ENCODE measurements at places on chromosomes 7 and 10.

DNA sequence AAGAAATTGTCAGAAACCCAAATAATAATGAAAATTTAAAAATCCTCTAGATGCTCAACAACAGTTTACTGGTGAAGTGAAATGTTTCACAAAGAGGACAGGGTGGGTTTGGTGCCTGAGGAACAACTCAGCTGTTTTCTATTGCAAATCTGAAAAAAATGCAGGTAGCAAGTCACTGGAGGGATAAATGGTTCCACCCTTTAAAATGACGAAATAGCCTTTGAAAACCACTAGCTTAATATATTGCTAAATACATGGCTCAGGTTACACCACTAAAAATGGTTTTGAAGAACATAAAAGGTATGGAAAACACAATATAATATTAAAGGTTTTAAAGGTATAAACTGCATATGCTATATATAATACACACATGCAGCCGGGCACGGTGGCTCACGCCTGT is 69.5 kb downstream of the LMBR1 start:
- no peak for DNase-seq

DNA sequence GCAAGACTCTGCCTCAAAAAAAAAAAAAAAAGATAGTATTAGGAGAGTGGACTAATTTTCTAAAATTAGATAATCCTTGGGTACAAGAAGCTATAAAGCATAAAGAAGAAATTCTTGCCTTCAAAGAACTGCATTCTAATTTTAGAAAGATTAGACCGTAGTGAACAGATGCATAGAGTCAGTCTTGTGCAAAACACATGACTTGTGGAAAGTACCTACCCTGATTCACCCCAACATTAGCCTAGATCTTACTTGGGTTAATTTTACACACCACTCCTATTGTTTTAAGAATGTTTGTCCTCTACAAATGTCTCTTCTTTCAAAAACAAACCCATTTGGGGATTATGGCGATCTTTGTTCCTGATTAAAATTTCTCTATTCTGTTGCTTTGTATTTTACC is 38.9 kb upstream of the SP8 start:
- DNase-seq: no peak

DNA sequence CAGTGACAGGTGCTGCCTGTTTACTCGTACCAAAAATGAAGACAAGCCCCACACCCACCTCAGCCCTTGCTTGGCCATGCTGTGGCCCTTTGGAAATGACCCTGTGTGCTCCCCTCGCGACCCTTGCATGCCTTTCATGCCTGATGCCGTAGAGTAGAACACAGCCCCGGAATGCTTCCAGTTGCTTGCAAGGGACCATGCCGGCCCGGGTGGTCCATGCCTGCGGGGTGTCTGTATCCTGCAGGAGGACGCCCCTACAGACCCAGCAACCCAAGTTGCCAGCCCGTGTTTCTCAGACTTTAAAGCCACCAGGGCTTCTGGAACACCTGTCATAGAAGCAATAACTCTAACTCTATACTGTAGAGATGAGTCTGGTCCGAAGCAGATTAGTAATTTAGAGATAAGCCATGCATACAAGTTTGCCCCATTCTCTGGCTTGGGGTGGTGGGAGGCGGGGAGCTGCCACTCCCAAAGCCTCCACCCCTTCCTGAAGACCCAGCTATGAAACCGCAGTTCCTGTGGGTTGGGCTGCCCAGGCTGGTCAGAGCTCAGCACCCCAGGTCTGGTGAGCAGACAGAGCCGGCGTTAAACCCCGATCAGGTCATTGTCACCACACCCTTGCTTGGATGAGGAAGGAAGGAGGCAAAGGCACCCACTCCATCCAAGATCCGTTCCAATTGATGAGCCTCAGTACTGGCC is 143.5 kb downstream of the ADCY1 start:
- DNase-seq: no peak

DNA sequence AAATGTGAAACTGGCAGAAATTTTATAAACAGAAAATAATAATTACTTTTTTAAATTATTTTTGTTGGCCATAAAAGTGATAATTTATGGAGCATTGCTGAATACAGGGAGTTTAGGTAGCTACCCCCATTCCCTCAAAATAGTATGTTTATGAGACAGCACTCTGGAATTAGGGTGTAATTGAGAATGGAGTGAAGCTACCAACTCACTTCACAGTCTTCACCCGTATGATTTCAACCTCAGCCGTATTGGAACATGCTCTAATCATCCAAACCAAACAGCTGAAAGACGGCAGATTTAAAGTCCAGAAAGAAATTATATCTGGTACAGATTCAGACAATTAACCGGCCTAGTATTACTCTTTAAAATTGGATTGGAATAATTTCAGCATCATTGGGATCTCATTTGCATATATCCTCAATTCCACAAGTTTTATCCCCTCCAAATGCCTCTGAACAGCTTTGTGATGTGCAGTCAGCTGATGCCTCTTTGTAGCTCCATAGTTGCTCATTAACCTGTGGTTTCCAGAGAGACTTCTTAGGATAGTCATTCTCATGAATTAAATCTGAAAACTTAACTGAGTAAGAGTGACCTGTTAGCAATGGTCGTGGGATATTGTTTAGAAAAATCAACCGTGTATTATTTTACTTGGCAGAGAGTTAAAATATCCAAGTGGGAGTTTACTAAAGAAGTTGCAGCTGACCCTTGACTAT is 59.1 kb upstream of the GJD4 start:
- no peak for DNase-seq

- no peak for DNase-seq
Observed at GRCh38 chr7:108132551-108133265, 2.5 kb upstream of the LAMB4 start.

DNA sequence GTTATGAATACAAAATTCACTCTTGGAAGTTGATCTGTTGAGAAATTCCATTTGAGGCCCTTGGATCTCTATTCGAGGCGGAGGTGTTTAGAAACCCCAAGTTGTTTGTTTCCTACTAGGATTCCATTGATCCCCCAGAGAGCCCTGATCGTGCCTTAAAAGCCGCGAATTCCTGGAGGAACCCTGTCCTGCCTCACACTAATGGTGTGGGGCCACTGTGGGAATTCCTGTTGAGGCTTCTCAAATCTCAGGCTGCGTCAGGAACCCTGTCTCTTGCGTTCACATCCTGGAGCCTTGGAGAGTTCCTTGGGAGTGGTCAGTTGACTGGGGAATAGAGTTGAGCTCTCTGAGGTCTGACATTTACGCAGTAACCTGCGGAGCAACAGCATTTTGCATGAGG is 1.2 kb downstream of the CFAP69 start:
- no peak for DNase-seq

DNA sequence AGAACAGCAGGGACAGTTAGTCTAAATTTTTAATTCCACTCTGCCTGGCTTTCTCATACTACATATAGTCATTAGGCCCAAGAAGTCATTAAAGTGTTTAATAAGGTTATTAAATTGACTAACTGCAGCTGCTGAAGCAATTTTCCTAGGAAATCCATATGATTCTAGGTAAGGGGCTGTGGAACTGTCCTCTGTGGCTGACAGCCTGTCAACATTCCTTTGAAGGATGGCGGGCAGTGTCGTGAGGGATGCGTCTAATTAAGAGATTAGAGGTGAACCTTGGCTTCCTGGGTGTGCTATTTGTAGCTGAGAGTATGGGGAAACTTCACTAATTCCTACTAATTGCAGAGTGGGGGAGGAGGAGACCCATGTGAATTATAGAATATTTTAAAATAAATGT is 64.6 kb downstream of the SNX10 start:
- no peak for DNase-seq

- no peak for DNase-seq
Observed at GRCh38 chr10:122263971-122264370, 7.1 kb upstream of the BTBD16 start.

DNA sequence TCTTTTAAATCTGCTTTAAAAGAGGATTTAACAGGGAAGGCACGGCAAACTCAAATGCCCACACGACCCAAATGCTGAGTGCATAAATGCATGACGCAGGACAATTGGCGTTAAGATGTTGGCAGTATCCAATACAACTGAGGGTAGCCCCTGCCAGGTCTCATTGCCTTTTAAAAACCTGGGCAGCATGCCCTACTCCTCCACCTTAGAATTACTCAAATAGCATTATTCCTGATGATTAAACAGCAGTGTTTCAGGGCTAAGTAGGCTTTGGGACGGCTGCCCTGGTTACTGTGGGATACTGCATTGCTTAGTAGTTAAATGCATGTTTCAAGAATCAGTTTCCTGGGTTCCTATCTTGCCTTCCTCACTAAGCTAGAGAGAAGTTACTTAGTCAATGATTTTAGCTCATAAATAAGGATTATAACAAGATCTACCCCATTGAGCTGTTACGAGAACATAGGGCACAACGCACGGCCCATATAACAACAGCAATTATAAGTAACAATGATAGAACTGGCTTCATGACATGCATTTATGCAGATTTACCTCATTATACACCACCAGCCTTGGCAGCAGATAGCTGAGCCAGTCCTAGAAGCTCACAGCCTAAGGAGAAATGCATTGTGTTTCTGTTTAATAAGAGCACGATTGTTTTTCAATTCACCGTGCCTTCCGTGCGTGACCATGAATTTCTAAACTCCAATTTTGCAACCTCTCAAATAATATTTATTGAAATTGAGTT is 7.9 kb downstream of the TUBAL3 start:
- no peak for DNase-seq

GRCh38 chr10:34477249-34477648 is 337.8 kb downstream of the PARD3 start:
- DNase-seq: no peak

- DNase-seq: no peak
Observed at GRCh38 chr10:4202938-4203337, 417.9 kb upstream of the KLF6 start.

DNA sequence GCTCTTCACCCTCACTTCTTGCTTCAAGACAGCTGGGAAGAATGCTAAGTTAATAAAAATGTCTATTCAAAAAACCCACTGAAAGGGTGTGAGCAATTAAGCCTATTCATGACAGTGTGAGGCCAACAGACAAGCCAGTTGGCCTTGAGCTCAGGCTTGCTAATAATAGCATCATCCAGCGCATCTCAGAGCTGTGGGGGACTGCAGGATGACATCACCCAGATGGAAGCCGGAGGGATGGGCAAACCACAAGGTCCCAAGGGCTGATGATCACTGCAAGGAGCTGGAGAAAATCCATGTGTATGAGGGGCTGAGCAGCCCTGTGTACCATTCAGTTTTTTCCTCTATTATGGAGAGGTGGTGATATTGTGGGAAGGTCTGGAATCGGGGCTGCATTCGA is 770.4 kb downstream of the TNS3 start:
- no peak for DNase-seq

DNA sequence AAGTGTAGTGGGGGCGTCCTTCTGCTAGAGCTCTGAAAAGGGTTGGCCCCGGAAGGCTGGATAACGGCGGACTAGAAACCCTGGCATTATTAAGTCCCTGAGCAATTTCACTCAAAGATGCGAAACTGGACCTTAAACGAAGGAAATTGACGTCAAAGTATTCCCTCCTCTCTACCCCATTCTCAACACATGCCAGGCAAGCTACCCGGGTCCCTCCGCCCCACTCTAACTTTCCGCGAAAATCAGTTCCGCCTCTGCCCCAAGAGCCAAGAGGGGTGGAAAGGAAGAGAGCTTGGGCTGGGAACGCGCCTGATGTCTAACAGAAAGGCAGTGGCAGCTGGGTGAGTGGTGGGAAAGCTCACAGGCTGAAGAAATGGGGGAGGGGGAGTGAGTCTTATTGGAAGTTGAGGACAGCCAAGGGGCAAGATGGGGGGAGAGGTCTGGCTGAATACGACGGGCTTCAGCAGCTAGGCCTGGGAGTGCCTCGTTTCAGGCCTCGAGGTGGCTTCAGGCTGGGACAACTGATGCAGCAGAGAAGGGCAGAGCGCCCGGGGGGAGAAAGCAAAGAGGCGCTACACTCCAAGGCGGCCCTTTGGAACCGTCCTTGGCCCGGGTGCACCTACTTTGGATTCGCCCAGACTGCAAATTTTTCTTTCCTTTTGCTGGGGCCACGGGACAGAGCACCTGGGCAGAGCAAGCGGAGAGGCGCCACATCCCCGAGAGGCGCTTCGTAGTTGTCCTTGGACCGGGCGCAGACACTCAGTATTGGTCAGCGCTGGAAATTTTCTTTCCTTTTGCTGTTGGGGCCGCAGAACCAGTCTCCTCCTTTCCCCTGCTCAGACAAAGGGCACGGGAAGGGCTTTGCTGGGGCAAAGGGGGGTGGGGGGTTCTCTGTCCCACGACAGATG is 2.0 kb upstream of the FEZF1 start:
- DNase-seq: no peak

GRCh38 chr7:4714161-4714700 is 32.1 kb downstream of the FOXK1 start:
- DNase-seq: no peak

DNA sequence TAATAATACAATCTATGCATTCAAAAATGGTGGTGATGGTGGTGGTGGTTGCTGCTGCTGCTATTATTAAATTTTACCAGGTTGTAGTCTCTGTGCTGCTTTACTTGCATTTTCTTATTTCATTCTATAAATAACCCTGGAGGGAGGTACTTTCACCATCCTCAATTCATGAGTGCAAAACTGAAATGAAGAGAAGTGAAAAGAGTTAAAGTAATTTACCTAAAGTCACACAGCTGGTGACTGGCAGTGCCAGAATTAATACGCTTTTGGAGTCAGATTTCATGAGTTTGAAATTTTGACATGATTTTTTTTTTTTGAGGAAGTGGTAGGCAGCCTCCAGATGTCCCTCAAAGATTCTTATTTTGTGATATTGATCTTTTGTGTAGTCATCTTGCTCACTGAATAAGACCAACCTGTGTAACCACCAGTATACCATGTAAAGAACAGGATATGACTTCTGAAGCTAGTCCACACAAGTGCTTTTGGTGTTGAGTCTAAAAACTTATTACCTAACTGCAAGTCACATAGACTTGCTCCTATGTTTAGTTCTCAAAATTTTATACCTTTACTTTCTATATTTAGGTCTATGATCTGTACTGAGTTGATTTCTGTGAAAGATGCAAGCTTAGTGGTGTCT is 218.8 kb downstream of the ZWINT start:
- no peak for DNase-seq

- DNase-seq: no peak
Observed at GRCh38 chr10:28545967-28546644, 13.2 kb downstream of the WAC start.

- DNase-seq: no peak
Observed at GRCh38 chr10:46028584-46029460, 1.6 kb downstream of the NCOA4 start.

DNA sequence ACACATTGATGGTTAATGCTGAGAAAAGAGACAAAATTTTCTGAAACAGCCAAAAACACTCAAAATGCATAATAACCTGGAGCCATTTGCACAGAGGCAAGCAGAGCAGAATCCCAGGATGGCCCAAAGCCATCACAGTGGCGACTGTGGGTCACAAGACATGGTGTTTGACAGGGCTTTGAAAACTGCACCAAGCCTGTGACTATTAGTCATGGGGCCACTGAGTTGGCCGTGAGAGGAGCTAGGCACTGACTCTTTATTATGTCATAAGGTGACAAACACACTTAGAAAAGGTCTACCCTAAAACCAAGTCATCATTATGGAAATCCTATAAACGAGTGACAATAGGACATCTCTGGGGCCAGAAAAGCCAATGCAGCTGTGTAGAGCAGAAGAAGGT is 23.9 kb downstream of the DRGX start:
- no peak for DNase-seq
